ENCODE measurements at places on chromosomes 13 and 19. TPM values are rescaled to one million over a fixed set of nuclear protein-coding genes. Genes with fewer than 3 reads are reported as not detected.

Gene TNNI3
- 1.7 TPM for total RNA-seq

Gene DCT
- 0.62 TPM for total RNA-seq

DNA sequence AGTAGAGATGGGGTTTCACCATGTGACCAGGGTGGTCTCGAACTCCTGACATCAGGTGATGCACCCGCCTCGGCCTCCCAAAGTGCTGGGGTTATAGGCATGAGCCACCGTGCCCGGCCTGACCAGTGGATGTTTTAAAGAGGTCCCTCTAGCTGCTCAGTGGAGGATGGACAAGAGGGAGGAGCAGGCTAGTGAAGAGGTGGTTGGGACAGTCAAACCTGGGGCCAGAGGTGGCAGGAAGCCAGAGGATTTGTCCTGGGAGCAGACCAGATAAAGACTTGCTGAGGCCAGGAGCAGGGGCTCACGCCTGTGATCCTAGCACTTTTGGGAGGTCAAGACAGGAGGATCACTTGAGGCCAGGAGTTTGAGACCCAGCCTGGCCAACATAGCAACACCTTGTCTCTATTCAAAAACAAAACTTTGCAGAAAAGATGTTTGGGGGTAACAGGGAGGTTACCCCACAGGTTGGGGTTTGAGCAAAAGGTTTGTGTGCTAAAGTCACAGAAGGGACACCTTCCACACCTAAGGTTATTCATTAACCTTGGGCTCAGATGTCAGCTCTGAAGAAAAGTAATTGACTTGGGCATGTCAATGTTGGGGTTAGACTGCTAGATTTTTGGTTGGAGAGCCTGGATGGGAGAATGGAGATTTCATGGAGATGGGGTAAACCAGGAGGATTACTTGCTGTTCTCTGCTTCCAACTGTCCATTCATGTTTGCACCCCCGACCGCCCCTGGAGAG, 9.0 kb downstream of the BCAM start:
- no peak for DNase-seq

- peak; percentile 14 for DNase-seq
Observed at GRCh38 chr19:44512326-44513298, 12.3 kb upstream of the ZNF180 start.

GRCh38 chr19:710767-711166, 2.0 kb downstream of the PALM start:
- no peak for DNase-seq

- peak; percentile 84 for DNase-seq
Observed at GRCh38 chr13:102870677-102871415, 25.0 kb downstream of the ERCC5 start.

DNA sequence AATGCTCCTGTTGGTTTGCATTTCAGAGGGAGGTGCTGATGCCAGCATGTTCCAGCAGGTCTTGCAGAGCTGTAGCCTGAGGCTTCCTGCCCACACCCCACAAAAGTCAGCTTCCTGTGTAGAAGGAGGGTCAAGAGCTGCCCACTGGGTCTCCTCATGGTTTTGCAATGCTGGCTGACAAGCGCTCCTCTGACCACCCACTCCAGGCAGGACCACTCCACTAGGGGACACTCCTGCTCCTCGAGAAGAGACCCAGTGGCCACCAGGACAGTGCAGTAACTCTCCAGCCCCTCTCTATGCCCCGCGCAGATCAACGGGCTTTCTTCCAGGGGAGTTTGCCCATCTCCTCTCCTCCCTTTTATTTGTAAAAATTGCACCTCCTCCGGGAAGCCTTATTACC, 72.9 kb upstream of the UQCRFS1 start:
- DNase-seq: peak; percentile 68
